Stimulated activated CD4-positive, alpha-beta T cell treated with anti-CD3 and anti-CD28 coated beads, Interleukin-2, amount 100 ng/mL, for 48 hours (primary cell): ENCODE measurements at places on chromosomes 13 and 19.

DNA sequence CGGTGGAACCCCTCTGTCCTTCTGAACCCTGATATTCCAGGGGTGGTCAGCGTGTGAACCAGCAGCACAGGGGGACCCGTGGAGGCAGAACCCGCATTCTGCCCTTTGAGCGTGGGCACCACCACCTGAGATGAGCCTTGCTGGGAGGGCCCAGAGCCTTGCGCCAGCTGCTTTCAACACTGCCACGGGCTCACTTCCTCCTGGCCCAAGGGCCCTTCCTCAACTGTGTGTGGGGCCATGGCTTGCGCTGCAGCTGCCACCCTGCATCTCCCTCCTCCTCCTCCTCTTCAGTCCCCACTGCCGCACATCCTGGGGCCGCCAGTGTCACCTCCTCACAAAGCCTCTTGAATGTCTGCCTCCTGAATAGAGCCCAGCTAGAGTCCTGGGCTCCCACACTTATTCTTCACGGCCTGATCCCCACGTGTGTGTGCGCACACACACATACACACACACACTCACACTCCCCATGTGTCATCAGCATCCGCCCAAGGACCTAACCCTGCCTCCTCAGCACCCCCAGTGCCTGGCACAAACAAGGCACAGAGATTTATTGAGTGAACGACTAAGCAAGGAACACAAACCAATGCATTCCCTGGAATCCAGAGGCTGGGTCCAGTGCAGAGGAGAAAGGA, 26.9 kb upstream of the TMEM160 start:
- DNase-seq: no peak

DNA sequence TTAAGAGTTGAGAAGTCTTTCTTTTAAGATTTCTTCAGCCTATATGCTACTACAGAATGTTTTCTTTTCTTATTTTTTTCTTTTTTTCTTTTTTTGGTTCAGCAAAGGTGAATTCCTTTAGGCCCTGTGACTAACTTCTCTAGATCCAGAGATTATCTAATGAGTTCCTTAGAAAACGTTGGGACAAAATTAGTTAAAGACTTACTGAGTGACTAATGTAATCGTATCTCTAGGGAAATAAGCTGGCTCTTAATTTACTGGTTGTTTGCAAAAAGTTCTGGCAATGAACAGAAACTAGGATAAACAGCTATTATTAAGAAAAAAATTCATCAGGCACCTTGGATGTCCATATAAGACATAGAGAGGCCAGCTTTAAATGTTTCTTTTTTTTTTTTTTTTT, 30.7 kb upstream of the CSNK1A1L start:
- DNase-seq: no peak

- no peak for DNase-seq
Measured at GRCh38 chr13:58083064-58083463, 451.5 kb downstream of the PCDH17 start.

DNA sequence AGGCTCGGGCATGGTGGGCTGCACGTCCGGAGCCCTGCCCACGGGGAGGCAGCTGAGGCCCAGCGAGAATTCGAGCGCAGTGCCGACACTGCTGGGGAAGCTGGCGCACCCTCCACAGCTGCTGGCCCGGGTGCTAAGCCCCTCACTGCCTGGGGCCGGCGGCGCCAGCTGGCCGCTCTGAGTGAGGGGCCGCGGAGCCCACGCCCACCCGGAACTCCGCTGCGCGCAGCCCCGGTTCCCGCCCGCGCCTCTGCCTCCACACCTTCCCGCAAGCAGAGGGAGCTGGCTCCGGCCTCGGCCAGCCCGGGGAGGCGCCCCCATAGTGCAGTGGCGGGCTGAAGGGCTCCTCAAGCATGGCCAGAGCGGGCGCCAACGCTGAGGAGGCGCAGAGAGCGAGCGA, 2080.4 kb downstream of the PCDH9 start:
- DNase-seq: no peak

GRCh38 chr13:24218977-24219376, 58.5 kb downstream of the SPATA13 start:
- no peak for DNase-seq
